ENCODE measurements at places on chromosomes 6 and 20. TPM values are rescaled to one million over a fixed set of nuclear protein-coding genes. Genes with fewer than 3 reads are reported as not detected.
A peak's percentile ranks its signal among the peaks of the same experiment; 100 is the strongest.

Gene SIRPG
- polyA plus RNA-seq: not detected

- DNase-seq: no peak
These were observed 75.3 kb downstream of the ANKRD60 start for GRCh38 chr20:58153121-58153520.

Gene NHLRC1
- 3.9 TPM for polyA plus RNA-seq

- no peak for DNase-seq
These were observed 71.7 kb downstream of the ASXL1 start for GRCh38 chr20:32429745-32430360.

GRCh38 chr6:44508646-44509045 is 121.1 kb downstream of the CDC5L start:
- no peak for DNase-seq

Gene SGK2
- polyA plus RNA-seq: 0.90 TPM

- no peak for DNase-seq
These were observed 49.4 kb downstream of the TMEM242 start for GRCh38 chr6:157273756-157274470.

- peak; percentile 83 for DNase-seq
These were observed 18.6 kb upstream of the FOXO3 start for GRCh38 chr6:108541843-108542759.

DNA sequence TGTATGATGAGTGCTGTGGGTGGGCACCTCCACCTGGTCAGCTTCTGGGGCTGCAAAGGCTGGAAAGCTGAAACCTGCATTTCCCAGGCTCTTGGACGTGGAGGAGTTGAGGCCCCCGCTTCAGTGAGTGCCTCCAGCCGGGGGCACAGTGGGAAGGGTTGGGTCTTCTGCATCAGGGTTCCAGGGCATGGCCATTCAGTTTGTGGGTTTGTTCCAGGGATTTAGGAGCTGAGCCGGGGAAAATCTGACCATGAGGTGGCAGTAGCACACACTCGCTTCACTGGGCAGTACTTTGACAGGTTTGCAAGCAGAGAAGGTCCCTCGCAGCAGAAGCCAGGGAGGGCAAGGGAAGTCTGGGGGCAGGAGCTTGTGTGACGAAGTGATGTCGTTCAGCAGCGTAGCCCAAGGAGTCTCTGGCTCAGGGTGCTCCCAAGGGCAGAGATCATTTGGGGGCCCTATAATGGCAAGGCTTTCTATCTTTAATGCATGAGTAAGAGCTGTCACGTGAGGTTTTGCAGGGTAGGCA is 69.5 kb upstream of the SULF2 start:
- DNase-seq: no peak

GRCh38 chr20:54197621-54198604 is 10.0 kb upstream of the PFDN4 start:
- DNase-seq: no peak

- DNase-seq: no peak
These were observed 56.6 kb upstream of the TSHZ2 start for GRCh38 chr20:52915564-52915963.

DNA sequence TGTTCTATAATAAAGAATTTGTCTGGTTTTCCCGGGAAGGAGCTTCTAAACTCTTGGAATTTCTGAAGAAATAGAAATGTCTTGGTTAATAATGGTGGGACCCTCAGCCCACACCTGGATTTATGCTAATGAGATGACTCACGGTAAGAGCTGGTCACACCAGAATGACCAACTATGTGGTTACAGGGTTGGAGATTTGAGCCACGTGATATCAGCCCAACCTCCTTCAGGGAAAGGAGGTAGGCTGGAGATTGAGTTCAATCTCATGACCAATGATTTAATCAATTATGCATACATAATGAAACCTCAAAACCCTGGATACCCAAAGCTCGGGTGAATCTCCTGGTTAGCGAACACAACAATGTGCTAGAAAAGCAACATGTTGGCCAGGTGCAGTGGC is 22.1 kb upstream of the CDKN1A start:
- DNase-seq: no peak

DNA sequence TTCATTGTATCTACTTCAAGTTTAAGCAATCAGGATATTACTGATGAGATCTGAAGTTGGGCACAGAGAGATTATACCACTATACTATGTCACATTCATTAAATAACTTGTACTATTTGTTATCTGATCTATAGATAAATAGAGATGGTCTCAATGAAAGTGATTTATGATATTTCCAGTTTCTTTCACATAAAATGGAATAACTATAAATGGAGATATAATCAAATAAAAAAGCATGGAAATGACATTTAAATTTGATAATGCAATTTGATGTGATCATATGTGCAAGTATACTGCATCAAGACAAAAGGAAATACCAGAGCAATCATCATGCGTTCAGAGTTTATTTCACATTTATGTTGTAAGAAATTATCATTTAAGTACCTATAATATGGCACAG is 368.9 kb downstream of the PKHD1 start:
- no peak for DNase-seq

DNA sequence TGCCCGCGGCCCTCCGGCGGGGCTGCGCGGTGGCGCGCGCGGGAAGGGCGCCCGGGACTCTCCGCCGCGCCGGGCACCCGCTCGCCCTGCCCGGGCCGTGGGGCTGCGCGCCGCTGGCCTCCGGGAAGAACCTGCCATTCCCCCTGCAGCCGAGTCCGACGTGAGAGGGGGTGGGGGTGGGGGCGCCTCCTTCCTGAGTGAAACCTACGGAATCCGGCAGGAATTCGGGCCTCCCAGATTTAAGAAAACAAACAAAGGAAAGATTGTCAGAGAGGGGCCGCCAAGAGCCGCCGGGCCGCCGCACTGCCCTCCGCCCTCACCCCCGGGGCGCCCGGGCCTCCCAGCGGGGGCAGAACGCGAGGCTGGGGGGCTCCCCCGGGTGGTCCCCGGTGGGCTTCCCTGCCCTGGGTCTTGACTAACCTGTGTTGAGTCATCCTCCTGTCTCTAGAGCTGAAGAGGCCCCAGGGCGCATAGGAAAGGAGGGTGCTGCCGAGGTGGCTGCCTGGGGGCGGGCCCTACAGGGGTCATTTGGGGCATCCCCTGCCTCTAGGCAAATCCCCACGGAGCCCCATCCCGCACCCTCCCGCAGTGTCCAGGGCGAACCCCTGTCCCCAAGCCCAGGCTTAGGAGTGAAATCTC is 42.2 kb upstream of the FOXP4 start:
- DNase-seq: peak; percentile 42
